ENCODE measurements at places on chromosomes 11 and 22.

- DNase-seq = no peak
Observed at GRCh38 chr22:23033116-23033905, 37.0 kb upstream of the GNAZ start.

- DNase-seq = no peak
Observed at GRCh38 chr22:30425616-30426387, at the start of gene MTFP1. Gene MTFP1, plus strand, starts transcription at chr22:30425768. Its CDS starts 112 bp downstream, at chr22:30425880.

DNA sequence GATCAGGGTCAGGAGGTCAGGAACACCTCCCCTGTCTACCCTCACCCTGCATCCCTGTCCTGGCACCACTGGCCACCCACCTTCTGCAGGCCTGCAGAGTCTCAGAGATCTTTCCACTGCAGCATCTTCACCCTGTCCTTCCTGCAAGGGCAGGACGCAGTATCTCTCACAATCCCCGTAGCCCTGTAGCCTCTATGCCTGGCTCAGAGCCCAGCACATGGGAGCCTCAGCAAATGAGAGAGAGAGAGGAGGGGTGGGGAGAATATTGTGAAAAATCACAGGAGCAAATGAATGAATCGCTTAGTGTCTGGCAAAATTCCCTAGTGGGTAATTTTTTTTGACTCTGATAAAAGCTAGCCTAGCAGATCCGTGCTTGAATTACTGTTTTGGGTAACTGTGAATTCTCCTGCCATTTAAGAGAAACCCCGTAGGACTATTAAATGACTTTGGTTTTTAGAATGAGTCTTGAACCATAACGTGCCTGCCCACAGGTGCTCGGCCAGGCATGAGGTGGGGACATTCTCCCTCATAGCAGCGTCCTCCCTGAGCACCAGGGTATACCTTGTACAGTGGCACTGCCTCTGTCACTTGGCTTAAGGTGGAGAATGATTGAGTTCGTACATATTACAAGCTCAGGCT, 91.5 kb downstream of the MORC2 start:
- no peak for DNase-seq

DNA sequence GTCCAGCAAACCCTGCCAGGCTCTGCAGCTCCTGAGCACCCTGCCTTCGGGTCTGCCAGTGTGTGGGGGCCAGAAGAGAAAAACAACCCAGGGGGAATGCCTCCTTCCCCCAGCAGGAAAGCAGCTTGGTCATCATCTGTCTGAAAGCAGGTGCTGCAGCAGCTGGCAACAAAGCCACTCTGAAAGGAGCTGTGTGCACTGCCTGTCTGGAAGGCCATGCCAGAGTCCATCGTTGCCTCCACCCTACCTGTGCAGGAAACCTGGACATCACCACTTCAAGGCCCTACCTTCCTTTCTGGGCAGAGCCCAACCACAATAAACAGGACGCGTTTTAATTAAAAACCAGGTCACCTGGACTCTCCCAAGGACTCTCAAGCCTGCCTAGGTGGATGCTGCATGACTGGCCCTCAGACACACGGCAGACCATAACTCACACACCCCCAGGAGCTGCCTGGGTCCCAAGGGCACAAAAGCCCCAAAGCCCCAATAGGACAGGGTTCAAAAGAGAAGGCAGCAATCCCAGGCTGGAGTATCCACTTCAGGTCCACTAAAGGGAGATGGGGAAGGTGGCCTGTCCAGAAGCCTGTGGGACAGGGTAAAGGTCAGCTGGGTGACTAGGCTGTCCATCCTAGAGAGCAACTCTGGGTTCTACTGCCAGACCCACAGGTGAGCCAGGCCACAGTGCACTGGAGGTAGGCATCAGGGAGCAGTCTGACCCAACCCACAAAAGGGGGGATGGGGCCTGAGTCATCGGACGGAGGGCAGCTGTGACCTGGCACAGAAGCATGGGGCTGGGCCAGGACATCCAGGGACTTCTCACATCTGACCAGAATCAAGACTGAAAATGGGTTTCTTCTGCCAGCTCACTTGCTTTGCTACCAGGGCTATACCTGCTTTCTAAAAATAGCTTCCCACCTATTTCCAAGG, 6.1 kb downstream of the GNB1L start:
- no peak for DNase-seq

DNA sequence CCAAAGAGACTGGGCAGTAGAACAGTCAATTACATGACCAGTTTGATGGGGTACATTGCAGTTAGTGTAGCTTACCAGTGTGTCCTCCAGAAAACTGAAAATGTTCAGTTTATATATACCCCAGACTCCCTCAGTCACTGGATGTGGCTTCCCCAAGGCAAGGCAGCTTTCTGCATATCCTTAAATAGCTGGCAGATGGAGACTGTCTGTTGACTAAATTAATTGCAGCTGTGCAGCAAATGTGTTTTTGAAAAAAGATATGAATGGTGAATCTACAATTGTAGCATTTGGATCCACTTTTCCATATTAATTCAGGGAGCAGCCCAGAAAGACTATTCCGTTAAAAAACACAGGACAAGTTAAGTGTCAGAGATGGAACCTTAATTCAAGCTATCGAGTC, 565.1 kb upstream of the CCDC179 start:
- DNase-seq = no peak

DNA sequence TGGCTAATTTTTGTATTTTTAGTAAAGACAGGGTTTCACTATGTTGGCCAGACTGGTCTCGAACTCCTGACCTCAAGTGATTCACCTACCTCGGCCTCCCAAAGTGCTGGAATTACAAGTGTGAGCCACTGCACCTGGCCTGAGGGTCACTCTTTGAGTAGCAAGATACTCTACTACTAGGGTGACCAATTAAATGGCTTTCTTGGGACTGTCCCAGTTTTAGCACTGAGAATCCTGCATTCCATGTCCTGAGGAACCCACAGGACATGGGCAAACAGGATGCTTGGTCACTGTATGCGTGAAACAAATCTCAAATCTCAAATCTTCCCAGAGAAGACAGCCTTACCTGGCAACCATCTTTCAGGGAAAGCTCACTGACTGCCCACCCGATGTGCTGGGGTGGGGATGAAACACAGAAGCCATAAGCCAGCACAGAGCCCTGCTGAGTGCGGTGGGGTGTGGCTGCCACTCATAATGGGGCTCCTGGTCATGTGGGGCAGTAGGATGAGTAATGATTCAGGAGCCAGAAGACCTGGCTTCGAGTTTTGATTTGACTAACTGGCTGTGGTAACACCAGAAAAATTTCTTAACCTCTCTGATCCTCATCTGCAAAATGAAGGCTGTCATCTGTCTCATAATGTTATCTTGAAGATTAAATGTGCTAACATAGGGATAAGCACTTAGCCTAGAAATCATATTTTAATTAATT, 11.5 kb downstream of the CLMP start:
- DNase-seq = no peak

GRCh38 chr11:96827164-96827563, 437.4 kb downstream of the JRKL start:
- DNase-seq = no peak

- no peak for DNase-seq
Observed at GRCh38 chr11:75249704-75250103, 9.1 kb downstream of the TPBGL start.

GRCh38 chr11:104796301-104796700, 102.0 kb downstream of the CASP12 start:
- no peak for DNase-seq

DNA sequence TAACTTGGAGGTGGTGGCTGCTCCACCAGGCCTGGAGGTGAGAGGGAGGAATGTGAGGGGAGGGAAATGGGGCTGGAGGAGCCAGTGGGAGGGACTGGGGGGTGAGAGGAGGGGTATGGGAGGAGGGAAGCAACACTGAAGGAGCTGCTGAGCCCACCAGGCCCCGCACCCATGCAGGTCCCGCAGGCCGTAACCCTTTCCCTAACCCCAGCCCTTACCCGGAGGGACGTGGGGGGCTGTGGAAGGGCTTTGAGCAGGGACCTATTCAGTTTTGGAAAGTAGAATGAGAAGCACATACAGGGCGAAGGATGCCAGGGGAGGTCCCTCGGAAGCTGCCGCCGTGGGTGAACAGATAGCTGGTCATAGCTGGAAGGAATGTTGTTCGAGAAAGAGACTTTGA, 33.9 kb upstream of the CRYBB3 start:
- no peak for DNase-seq

- no peak for DNase-seq
Observed at GRCh38 chr11:93054881-93055280, 85.4 kb downstream of the MTNR1B start.

GRCh38 chr11:43558146-43558545, 122.4 kb upstream of the HSD17B12 start:
- no peak for DNase-seq

GRCh38 chr11:132999031-132999430, 533.3 kb downstream of the OPCML start:
- no peak for DNase-seq
